ENCODE measurements at places on chromosomes 13 and 19. TPM values are rescaled to one million over a fixed set of nuclear protein-coding genes. Genes with fewer than 3 reads are reported as not detected.
A peak's percentile ranks its signal among the peaks of the same experiment; 100 is the strongest.

- DNase-seq = peak; percentile 96
Observed at GRCh38 chr13:36794706-36795105, 24.3 kb upstream of the RFXAP start.

DNA sequence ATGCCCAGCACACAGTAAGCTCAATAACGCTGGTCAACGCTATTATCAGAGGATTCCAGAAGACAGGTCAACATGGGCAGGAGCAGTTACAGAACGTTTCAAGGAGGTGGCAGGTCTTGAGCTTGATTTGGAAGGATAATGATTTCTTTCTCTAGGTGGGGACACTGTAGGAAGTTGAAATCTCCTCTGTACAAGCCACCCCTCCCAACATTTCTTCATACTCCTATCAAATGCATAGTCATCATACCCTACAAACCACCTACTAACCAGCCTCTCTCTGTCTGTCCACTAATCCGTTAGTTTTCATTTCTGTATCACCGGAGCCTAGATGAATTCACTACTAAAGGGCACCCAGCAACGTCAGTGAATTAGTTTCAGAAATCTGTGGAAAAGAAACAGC lies 1.3 kb downstream of the ATP7B start:
- no peak for DNase-seq

N4BP2L1 gene
- total RNA-seq = 81.8 TPM

DNA sequence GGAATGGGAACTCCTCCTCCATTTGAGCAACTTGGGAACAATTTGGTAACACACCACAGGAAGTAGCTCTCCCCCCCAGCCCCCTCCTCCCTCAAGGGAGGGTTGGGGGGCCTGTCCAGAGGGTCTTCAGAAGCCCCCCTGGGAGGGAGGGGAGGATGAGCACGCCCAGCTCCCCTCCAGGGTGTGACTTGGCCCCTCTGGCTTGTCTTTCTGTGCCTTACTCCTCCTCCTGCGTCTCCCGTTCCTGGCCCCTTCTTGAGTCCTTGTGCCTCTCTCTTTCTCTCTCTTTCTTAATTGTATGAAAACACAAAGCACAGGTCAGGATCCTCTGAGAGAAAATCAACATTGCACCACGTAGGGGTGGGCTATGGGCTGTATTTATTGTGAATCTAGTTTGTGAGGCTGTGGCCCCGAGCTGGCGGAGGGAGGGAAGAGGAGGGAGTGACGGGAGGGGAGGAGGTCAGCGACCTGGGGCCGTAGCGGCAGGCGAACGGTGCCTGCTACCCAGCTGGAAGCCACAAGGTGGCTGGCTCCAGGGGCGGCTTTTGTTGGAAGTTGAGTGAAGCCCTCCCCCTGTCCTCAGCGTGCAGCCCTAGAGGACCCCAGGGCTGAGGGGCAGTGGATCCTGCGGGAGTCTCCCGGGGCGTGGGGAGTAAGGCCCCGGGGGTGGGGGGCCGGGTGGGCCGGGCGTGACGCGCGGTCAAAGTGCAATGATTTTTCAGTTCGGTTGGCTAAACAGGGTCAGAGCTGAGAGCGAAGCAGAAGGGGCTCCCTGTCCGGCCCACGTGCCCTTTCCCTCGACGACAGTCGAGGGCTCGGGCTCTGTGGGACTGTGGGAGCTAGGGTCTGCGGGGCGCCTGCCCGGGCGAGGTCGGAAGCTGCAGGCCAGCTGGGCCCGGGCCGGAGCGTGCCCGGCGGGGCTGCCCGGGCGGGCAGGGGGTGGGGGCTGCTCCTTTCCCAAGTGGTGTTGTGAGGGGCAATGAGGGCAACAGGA lies 6.4 kb downstream of the LYL1 start:
- no peak for DNase-seq

CYP2F1 gene
- total RNA-seq = 16.4 TPM

DNA sequence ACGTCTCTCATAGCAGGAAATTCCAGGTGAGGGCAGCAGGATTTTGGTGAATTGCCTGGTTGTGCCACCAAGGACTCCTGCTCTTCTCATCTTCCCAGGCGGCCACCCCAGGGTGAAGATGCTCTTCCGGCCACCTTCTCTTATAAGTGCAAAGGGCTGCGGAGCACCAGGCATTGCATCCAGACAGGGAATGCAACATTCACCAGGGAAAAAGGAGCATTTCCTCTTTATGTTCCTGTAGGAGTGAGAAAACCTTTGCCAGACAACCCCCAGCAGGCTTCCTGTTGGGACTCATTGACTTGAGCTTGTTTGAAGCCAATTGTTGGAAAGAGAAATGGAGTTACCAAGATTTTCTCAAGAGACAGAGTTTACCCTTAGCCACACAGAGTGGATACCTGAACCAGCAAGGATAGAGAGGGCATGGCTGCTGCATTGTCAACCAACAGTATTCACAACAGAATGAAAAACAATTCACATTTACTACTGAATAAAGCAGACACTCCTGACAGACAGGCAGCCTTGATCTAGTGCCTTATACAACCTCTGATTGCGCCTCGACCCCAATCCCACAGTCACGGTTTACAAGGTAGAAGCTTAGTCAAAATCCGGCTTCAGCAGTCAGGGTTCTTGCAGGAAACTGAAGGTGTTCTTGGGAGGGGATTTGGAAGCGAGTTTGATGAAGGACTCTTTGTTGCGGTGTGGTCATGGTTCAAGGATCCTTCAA lies 1.8 kb upstream of the ATP11A start:
- DNase-seq = no peak

CCDC70 gene
- not detected for total RNA-seq

Data from lung (tissue), 17 donors.